ENCODE measurements at places on chromosomes 13 and 19.

DNA sequence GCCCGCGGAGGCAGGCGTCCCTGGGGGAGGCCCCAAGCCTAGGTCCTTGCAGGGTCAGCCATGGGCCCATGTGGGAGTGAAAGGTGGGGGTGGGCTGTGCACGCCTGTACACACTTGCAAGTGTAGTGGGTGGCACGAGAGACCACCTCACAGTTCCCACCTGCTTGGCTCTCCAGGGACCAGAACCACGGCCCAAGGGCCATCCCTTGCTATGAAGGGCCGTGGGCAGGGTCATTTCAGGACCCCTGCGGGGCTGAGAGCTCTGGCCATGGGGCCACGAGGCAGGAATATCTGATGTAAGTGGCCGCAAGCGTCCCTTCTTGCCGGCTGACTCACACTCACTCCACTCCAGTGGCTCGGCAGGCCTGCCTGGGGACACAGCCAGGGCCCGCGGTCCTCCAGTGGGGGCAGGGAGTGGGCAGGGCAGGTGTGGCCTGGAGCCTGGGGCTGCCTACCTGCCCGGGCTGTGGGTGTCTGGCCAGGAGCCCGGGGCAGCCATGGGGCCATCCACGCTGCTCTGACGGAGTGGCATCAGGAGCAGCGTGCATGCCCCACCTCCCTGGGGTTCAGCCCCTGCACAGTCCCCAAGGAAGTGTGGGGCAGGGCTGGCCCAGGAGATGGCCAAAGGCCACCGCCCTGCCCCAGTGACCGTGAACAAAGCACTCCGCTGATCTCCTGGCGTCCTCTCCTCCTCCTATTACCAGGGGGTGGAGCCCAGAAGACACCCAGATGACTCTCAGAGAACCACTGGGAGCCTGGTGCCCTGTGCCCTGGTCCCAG lies 8.6 kb upstream of the MKNK2 start:
- no peak for DNase-seq

DNA sequence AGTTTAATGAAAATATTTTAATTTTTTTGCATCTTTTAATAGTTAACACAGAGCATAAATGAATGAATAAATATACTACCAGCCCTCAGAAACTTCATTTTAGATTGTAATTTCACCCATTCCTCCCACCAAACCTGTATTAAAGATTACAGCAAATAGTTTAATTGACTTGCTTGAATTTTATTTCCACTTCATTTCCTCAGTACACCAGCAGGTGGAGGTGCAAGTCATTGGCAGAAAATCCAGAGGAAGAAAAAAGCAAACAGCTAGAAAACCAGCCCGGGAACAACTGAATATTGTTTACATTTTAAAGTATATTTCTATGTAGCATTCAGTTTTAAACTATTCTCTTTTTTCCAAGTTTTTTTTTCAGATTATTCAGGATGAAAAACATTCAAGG lies 177.8 kb downstream of the OLFM4 start:
- no peak for DNase-seq

GRCh38 chr13:98176777-98177608 lies at the start of gene RNF113B:
RNF113B (minus strand) TSS chr13:98177269; CDS start chr13:98177236, 33 bp downstream.
- no peak for DNase-seq

GRCh38 chr13:32225481-32225931 lies 89.7 kb downstream of the ZAR1L start:
- DNase-seq = no peak

DNA sequence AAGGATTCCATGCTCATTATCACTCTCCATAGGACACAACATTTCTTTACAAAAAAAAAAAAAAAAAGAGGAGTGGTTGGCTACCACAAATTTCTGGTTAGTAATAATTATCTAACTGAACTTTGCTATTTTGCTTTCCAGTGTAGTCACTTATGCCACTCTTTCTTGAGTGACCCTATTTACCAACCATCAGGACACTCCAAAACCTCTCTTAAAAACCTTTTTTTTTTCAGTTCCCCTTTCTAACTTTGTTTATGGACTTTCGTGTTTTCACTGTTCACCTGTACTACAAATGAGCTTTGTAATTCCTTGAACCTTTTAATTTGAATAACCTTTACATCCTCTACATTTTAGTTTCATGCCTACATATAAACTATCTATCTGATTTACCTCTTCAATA lies 686.5 kb upstream of the PCDH9 start:
- no peak for DNase-seq

GRCh38 chr13:113500530-113501265 lies 10.2 kb upstream of the DCUN1D2 start:
- DNase-seq = no peak

DNA sequence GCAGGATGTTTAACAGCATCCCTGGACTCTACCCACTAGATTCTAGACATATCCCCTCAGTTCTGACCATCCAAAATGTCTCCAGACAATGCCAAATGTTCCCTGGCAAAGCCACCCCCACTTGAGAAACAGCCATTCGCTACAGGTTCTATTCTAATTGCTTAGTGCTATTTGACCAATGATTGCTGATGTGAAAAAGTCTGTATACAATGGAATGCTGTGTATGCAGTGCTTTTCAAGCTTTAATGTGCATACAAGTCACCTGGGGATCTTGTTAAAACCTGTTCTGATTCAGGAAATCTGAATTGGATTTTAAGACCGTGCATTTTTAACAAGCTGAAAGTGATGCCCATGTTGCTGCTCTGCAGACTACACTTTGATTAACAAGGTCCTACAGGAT lies 331.8 kb upstream of the KLF12 start:
- DNase-seq = no peak

DNA sequence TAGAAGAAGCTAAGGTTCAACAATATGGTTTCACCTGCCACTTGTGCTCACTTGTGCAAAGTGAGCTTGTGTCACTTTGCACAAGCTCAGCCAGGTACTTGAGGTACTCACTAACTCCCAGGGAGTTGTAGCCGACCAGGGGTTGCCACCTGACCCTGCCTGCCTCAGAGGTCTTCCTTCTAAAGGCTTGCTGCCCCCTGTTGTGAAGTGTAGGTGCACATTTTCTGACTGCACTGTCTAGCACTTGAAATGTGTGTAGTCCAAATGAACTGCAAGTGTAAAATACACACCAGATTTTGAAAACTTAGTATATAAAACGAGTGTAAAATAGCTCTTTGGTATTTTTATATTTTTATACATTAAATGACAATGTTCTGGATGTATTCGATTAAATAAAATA lies 230.8 kb downstream of the DLEU7 start:
- DNase-seq = no peak

- peak; percentile 67 for DNase-seq
Observed at GRCh38 chr13:51950722-51951121, 60.5 kb downstream of the ATP7B start.

GRCh38 chr19:47853003-47853402 lies 6.0 kb upstream of the TPRX2 start:
- DNase-seq = no peak

DNA sequence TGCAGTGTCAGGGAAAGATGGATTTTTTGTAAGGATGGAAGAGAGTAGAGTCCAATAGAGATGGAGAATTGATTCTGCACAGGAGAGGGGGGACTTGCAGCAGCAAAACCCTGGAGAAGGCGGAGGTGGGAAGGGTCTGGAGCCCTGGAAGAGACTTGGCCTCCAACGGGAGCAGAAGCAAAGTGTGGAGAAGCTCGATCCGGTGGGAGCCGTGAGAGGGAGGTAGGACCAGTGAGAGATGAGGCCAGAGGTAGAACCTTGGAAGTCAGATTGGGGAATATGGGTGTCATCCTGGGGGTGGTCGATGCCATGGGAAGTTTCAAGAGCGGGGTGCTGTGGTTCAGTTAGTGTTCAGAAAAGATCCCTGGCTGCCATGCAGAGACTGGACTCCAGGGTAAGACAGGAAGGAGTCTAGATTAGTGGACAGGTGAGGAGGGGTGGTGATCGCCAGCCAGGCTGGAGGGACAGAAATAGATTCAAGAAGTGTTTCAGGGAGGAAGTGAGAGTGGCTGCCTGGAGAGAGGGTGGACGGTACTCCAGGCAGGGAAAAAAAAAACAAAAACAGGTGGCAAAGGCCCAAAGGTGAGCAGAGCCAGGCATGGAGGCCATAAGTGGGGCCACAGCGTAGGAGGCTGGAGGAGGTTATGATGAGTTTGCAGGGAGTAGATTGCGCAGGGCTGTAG lies 2.6 kb downstream of the PPP5C start:
- DNase-seq = no peak

DNA sequence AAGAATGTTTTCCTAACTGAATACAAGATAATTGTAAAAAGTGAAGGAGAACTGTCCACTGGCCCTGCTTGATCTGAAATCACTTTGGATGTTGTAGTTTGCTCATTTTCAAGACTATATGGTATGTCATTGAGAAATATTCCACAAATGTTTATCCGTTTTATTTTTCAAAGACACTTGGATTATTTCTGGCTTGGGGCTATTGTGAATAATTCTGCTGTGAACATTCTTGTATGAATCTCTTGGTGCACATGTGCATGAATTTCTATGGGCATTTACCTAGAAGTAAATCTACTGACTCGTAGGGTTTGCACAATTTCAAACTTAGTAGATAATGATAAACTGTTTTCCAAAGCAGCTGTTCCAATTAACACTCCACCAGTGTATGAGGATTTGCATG lies 8.6 kb downstream of the RXFP2 start:
- DNase-seq = no peak

- peak; percentile 48 for DNase-seq
Observed at GRCh38 chr13:73767747-73768315, 366.4 kb downstream of the KLF12 start.

DNA sequence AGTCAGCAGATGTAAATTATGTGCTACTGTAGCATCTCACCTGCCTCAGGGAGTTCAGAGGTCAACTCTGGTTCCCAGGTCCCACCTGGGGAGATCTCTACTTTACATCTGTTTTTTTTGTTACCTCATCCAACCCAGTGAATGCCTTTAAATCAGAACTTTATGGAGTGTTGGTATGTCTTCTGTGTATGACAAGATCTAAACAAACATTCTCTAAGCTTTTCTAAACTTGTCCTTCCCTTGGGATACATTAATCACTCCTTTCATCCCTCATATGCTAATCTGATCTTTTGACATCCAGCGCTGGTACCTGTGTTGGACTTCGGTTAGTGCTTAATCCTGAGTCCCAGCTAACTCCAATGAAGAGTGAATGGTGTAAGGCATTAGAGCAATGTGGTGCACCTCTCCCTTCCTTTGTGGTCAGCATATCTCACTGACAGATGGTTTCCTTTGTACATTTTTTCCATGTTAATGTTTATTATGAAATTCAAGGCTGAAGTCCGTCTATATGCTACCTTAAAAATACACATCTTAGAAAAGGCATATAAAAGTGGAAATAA lies 213.4 kb downstream of the ABCC4 start:
- no peak for DNase-seq

DNA sequence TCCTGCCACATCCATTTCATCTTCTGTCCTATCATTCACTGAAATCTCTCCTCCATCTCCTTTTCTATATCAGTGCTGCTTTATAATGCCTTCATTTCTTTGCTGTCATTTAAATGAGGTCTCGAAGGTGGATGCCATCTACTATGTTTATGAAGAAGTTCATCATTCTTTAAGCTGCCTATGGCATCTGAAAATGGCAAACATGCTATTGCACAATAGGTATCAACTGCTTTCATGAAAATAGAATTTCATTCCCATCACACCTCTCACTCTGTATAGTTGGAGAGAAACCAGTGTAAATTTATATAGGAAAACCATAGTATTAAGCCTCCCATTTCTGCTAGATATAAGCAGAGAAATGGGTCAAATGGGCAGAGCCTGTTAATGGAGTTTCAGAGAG lies 100.2 kb downstream of the FGF9 start:
- DNase-seq = no peak

DNA sequence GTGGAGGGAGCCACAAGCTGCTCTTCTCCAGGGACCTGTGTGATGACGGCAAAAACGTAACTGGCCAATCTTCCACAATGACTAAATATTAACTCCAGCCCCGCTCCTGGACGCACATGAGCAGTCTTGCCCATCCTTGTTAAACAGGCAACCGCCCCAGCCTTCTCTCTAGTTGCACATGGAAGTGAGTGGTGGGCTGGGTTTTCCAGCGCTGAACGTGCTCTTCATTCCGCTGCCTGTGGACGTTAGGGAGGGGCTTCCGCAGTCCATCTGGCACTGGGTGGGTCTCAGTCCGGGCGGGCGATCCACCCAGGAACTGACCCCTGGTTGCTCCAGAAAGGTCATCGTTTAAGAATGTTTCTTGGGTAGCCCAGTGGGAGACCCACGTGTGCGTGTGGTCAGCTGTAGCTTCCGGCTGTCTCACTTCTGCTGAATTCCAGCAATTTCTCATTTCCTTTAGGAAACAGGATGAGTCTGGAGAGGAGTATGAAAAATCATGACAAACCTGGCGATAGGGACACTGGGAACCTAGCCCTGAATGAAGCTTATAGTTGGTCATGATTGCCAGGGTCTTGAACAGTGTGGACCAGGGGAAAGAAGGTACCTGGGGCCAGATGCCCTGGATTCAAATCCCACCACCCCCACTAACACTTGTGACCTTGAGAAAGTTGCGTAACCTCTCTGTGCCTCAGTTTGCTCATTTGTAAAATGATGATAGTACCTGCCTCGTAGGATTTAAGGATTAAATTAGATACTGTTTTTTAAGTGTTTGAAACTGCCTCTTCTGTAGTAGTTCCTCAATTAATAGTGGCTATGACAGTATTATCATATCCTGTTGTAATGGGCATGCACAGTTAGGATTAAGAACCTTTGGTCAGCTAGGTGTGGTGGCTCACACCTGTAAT lies 92.6 kb downstream of the SIPA1L3 start:
- no peak for DNase-seq

DNA sequence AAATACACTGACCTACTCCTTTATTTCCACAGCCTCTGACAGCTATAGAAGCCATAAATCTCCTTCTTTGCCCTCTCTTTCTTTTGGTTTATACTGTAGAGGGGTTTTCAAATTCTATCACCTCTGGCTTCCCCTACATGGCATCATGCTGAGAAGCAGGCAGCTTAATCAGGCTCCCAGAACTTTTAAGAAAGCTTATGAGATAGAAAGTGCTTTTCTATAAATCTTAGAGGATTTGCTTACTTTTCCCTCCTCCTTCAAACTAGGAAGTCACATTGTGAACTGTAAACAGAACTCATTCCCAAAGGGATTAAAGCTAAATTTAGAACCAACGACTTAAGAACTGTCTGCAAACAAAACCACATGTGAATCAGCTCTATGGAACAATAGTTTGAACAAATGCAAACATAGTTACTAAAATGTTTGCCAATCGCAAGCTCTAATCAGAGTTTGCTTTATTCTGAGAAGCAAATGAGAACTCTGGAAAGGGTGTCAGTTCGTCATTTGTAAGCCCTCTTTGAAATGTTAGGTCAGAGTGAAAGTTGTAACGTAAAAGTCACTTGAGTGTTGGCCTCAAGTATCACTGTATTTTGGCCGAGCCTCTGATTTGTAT lies 344.1 kb downstream of the RFC3 start:
- no peak for DNase-seq

Data from activated naive CD4-positive, alpha-beta T cell treated with anti-CD3 and anti-CD28 coated beads, Interleukin-2, amount 10 ng/mL, durations not matched to agents 7 days and 5 days (primary cell).